Stimulated activated CD4-positive, alpha-beta T cell treated with anti-CD3 and anti-CD28 coated beads, Interleukin-4, amount 100 ng/mL, for 4 hours (primary cell): ENCODE measurements at places on chromosomes 12 and 14.

- no peak for DNase-seq
Observed at GRCh38 chr12:63821781-63822251, 22.7 kb upstream of the SRGAP1 start.

GRCh38 chr12:131606218-131606901 is 104.5 kb upstream of the SFSWAP start:
- DNase-seq: no peak

GRCh38 chr14:20714593-20715250 is 26.2 kb downstream of the ANG start:
- no peak for DNase-seq

DNA sequence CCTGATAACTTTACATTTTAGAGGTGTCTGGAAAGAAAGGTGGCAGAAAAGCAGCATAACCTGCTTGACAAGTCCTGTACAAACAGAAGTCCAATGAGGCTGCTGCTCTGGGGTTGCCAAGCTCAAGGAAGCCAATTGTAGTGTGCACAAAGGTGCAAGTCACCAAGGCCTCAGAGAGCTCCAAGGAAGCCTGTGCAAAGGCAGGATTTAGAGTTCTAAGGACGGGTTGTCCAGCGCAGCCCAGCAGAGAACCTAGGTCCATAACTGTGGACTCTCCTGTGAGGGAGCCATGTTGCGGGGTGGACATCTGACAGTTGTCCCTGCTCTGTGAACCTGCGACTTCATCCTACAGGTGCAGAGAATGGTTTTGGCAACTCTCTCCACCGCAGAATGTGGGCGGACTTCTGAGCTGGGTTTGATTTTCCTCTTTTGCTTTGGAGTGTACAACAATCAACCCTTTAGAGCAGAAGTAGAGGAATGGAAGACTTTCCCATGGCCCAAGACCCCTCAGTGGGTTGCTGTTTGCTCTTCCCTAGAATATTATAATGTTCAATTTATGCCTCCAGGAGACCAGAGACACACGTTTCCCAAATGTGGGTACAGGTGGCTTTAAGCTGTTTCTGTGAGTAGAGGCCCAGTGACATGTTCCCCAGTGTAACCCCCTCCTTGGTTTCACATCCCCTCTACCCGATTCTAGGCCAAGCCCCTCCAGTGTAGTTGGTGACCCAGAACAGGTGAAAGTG is 81.0 kb downstream of the ETV6 start:
- DNase-seq: no peak
